ENCODE measurements at places on chromosomes 2 and 18.
A peak's percentile ranks its signal among the peaks of the same experiment; 100 is the strongest.

DNA sequence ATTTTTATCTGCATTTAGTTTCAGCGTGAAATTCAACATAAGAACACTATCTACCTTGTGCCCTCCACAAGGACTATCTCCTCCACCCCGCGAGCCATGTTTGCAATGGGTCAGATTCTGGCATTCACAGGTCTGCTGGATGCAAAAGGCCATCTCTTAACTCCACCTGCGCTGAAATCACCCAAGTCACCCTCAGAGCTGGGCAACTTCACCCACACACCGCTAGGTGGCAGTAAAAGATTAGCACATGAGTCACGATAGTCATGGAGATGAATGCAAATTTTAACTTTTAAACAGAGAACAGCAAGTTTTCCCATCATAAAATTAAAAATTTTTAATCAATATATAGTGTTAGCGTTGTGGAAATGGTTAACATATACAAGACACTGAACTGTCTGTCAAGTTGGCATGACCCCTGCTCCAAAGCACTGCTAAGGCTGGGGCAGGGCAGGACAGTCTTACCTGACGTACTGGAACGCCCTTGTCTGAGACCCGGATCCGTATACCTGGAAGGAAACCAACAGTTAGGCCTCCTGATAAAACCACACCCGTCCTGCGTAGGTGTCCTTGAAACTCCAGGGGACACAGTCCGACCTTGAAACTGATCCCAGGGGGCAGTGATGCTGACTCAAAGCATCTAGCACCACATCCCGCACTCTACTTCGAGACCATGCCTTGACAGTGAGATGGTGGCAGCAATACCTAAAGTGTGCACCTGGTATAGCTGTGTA lies 89.6 kb downstream of the UXS1 start:
- H3K27ac ChIP-seq, result no peak overlapping the region
- H3K27me3 ChIP-seq, result no peaks in the 10 kb centered on the region
- DNase-seq, result no peak
- peaks cover 10% of the 10 kb centered on the region for H3K36me3 ChIP-seq
- H3K4me3 ChIP-seq, result no peak overlapping the region

GRCh38 chr2:104487366-104487765 lies 366.5 kb upstream of the POU3F3 start:
- H3K27me3 ChIP-seq, result no peaks in the 10 kb centered on the region
- no peak for DNase-seq
- H3K4me3 ChIP-seq, result no peak overlapping the region
- no peaks in the 10 kb centered on the region for H3K4me1 ChIP-seq

- no peaks in the 10 kb centered on the region for H3K36me3 ChIP-seq
- H3K27me3 ChIP-seq, result no peaks in the 10 kb centered on the region
- DNase-seq, result no peak
- H3K4me3 ChIP-seq, result no peak overlapping the region
Measured at GRCh38 chr18:1092228-1092627, 187.6 kb downstream of the ADCYAP1 start.

DNA sequence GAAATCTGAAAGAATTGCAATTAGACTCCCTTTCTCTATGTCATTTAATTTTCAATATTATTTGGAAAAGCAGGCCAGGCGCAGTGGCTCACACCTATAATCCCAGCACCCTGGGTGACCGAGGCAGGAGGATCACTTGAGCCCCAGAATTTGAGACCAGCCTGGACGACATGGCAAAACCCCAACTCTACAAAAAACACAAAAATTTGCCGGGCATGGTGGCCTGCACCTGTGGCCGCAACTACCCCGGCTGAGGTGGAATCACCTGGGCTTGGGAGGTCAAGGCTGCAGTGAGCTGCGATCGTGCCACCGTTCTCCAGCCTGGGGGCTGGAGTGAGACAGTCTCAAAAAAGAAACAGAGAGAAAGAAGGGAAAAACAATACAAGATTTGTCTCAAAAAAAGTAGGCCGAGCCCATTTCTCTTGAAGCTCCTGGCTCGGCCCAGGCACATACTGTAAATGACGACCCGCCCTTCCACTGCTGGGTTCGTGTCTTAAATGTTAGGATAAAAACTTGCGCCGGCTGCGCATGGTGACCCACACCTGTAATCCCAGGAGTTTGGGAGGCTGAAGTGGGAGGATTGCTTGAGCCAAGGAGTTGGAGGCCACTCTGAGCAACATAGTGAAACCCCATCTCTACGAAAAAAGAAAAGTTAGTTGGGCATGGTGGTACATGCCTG lies 31.1 kb upstream of the GPC1 start:
- no peaks in the 10 kb centered on the region for H3K27me3 ChIP-seq
- no peak overlapping the region for H3K4me3 ChIP-seq
- no peak for DNase-seq
- no peak overlapping the region for H3K27ac ChIP-seq

GRCh38 chr2:26340831-26341230 lies 5.1 kb upstream of the SELENOI start:
- no peak for DNase-seq
- H3K27me3 ChIP-seq, result no peaks in the 10 kb centered on the region
- no peak overlapping the region for H3K4me3 ChIP-seq

GRCh38 chr2:102832789-102833188 lies 71.0 kb downstream of the TMEM182 start:
- H3K27me3 ChIP-seq, result no peaks in the 10 kb centered on the region
- H3K27ac ChIP-seq, result no peak overlapping the region
- no peaks in the 10 kb centered on the region for H3K36me3 ChIP-seq
- peaks cover 7% of the 10 kb centered on the region for H3K4me1 ChIP-seq
- H3K4me3 ChIP-seq, result no peak overlapping the region

DNA sequence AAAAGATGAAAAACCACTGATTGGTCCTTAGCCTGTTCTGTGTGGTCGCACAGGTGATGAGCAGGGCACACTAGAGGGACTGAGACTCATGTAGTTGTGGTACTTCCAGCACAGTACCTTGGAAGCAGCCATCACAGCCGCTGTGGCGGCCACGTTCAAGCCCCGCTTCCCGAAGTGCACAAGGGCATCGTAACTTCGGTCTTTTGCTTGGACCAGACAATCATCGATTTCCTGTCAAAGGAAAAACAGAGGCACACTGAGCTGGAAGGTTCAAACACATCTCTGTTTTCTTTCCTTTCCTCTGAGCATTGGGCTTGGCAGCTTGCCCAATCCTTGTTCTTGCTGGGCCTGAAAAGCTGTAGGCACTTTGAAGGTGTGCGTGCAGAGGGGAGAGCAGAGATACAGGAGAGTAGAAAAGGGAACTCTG lies 52.6 kb downstream of the MRPL35 start:
- H3K36me3 ChIP-seq, result no peaks in the 10 kb centered on the region
- no peak overlapping the region for H3K27ac ChIP-seq
- no peak for DNase-seq
- H3K4me3 ChIP-seq, result no peak overlapping the region
- no peaks in the 10 kb centered on the region for H3K27me3 ChIP-seq
- no peaks in the 10 kb centered on the region for H3K4me1 ChIP-seq

DNA sequence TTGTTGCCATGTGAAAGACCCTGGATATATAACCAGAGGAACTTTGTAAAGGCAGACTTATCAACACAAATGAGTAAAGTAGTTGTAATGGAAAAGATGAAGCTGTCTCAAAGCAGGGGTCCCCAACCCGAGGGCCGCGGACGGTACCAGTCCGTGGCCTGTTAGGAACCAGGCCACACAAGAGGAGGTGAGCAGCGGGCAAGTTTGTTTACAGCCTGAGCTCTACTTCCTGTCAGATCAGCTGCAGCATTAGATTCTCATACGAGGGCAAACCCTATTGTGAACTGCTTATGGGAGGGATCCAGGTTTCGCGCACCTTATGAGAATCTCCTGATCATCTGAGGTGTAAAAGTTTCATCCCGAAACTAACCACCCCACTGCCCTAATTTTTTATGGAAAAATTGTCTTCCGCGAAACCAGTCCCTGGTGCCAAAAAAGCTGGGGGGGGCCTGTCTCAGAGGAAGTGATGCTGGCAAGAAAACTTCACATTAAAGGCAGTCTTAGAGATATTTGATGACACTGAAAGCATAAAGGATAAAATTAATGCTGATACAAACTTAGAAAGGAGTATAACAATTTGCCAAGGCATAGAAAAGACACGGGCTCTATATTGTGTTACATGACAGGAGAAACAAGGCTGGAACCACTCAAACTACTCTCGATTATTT lies 57.5 kb upstream of the MSTN start:
- no peak overlapping the region for H3K4me3 ChIP-seq
- DNase-seq, result no peak

- H3K27ac ChIP-seq, result no peak overlapping the region
- H3K36me3 ChIP-seq, result no peaks in the 10 kb centered on the region
- no peak for DNase-seq
- no peaks in the 10 kb centered on the region for H3K4me1 ChIP-seq
- H3K27me3 ChIP-seq, result no peaks in the 10 kb centered on the region
Measured at GRCh38 chr2:71798266-71799012, 345.1 kb downstream of the DYSF start.

GRCh38 chr2:175626796-175627195 lies 375.3 kb downstream of the LNPK start:
- no peak overlapping the region for H3K4me3 ChIP-seq
- no peaks in the 10 kb centered on the region for H3K36me3 ChIP-seq
- H3K4me1 ChIP-seq, result no peaks in the 10 kb centered on the region
- no peak overlapping the region for H3K27ac ChIP-seq

- no peak overlapping the region for H3K27ac ChIP-seq
- no peaks in the 10 kb centered on the region for H3K4me1 ChIP-seq
- no peaks in the 10 kb centered on the region for H3K36me3 ChIP-seq
- no peak for DNase-seq
- no peak overlapping the region for H3K4me3 ChIP-seq
Measured at GRCh38 chr2:162233197-162233596, 10.0 kb downstream of the FAP start.

DNA sequence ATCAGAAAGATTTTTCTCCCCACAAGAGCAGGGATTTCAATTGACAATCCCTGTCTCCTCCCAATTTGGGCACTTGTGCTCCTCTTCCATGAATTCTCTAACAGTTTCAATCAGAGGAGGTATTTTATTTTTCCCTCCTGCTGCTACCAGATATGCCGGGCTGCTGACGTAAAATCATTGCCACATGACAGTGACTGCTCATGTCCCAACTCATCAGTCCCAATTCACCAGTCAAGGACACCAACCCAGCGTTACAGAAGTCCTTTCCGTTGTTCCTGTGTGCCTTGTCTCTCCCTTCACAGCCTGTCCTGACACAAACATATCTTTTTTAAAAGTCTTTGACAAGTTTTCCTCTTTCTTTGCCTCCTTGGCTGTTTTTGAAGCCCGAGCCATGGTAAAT lies 540.2 kb downstream of the LRP1B start:
- no peaks in the 10 kb centered on the region for H3K27me3 ChIP-seq
- no peaks in the 10 kb centered on the region for H3K4me1 ChIP-seq
- no peak overlapping the region for H3K4me3 ChIP-seq

DNA sequence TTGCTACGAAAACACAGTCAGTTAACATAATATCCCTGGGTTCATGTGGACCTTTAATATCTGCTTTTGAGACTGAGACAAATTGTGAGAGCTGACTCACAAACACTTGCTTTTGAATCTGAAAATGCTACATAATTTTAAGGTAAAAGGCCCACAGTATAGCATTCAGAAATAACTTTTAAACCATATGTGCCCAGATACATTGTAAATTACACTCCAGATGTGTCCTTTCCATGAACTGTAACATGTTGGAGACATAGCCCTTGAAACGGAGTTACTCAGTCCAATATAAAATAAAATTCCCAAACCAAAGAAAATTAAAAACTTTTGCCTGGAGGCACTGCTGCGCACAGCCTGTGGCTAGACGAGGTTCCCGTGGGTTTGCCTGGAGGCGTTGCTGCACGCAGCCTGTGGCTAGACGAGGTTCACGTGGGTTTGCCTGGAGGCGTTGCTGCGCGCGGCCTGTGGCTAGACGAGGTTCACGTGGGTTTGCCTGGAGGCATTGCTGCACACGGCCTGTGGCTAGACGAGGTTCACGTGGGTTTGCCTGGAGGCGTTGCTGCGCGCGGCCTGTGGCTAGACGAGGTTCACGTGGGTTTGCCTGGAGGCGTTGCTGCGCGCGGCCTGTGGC lies 131.9 kb upstream of the ALKAL2 start:
- no peaks in the 10 kb centered on the region for H3K36me3 ChIP-seq
- H3K27ac ChIP-seq, result no peak overlapping the region
- no peaks in the 10 kb centered on the region for H3K27me3 ChIP-seq
- no peaks in the 10 kb centered on the region for H3K4me1 ChIP-seq
- no peak overlapping the region for H3K4me3 ChIP-seq

- no peaks in the 10 kb centered on the region for H3K4me1 ChIP-seq
- H3K36me3 ChIP-seq, result no peaks in the 10 kb centered on the region
- no peak overlapping the region for H3K4me3 ChIP-seq
- no peaks in the 10 kb centered on the region for H3K27me3 ChIP-seq
Measured at GRCh38 chr2:46866770-46867246, 48.8 kb downstream of the MCFD2 start.

- no peaks in the 10 kb centered on the region for H3K36me3 ChIP-seq
- no peak for DNase-seq
- peak overlapping the region; percentile 14 for H3K27ac ChIP-seq
- H3K4me1 ChIP-seq, result peaks cover 29% of the 10 kb centered on the region
Measured at GRCh38 chr18:56575819-56576663, 62.4 kb downstream of the TXNL1 start.

DNA sequence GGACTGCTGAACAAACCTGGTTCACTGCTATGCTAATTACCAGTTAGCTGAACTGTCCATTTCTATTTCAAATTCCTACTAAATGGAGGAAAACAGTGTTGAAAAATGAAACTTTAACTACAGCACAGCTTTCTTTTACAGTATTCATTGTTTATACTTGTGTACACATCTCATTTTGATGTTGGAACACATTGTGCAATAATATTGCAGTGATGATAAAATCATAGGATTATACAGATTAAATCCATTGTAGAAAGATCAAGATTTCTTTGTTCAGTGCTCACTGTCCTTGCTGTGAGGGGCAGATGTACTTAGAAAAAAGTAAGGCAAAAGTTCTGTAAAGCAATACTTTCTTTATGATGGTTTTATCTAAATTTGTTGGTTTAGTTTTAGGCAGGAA lies 1055.1 kb downstream of the LRP1B start:
- no peak overlapping the region for H3K4me3 ChIP-seq
- no peak for DNase-seq
- no peaks in the 10 kb centered on the region for H3K27me3 ChIP-seq
- no peaks in the 10 kb centered on the region for H3K4me1 ChIP-seq
- no peak overlapping the region for H3K27ac ChIP-seq
- H3K36me3 ChIP-seq, result no peaks in the 10 kb centered on the region
